Muscle of back (tissue), 13 donors: ENCODE measurements at places on chromosomes 1 and 21. TPM values are rescaled to one million over a fixed set of nuclear protein-coding genes. Genes with fewer than 3 reads are reported as not detected.

DNA sequence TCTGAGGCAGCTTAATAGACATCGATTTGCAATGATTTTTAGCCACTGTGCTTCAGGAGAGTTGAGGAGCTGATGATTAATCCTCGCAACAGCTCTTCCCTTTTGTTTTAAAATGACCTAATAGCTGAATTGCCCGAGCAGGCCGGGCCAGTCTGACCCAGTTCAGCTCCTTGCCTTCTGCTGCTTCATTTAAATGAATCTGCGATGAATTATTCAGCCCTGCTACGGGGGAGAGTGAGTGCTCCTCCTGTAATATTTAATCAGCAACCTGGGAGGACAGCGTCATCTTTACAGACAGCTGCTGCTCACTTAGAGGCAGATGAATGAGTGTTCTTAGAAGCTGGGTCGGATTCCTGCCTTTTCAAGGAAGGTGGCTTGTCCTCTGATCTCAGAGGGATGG, 325.1 kb downstream of the CAMTA1 start:
- DNase-seq = no peak

DNA sequence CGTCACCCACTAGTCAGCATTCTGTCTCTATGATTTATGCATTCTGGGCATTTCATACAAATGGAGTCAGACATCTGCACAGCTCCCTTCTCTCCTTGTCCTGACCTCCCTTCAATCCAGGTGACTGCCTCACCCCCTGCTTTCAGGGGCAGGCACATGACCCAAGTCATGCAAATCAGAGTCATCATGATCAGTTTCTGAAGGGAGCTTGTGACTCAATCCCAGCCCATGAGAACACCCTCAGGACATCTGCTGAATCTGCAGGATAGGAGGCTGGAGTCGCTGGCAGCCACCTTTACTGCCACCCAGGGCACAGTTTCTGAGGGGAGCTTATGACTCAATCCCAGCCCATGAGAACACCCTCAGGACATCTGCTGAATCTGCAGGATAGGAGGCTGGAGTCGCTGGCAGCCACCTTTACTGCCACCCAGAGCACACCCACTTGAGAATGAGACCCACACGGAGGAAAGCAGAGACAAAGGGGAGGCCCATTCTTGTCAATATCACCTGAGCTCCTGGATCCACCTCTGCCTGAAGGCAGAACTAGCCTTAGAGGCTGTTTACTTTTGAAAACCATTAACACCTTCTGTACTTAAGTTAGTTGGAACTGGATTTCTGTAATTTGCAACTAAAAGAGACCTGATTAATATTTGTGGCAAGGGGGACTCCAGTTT, 62.3 kb upstream of the SLC25A33 start:
- no peak for DNase-seq

Gene LCE1C
- polyA plus RNA-seq = not detected

GRCh38 chr1:93474321-93474720, 26.4 kb downstream of the FNBP1L start:
- DNase-seq = no peak

GRCh38 chr1:160064164-160064563, 5.8 kb downstream of the KCNJ10 start:
- no peak for DNase-seq

Gene IFNLR1
- polyA plus RNA-seq = 0.15 TPM

GRCh38 chr21:38888991-38889561, 83.3 kb downstream of the ETS2 start:
- DNase-seq = peak; percentile 71

Gene CLCNKA
- polyA plus RNA-seq = 0.27 TPM

DNA sequence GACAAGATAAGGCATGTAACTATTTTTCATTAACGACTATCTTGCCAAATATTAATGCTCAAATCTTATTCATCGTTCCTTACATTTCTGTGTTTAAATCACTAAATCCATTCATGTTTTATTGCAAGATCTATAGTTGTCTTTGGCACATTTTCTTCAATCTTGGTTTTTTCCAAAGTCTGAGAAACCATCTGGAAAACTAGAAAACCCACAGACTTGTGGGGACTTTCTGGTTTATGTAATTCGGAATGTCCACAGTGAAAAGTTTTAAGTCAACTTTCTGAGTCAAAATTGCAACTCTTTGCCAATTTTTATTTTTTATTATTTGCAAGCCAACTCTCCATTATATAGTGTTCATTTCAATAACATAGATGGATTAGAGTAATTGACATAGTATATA, 520.8 kb upstream of the ADAMTS5 start:
- DNase-seq = no peak

DNA sequence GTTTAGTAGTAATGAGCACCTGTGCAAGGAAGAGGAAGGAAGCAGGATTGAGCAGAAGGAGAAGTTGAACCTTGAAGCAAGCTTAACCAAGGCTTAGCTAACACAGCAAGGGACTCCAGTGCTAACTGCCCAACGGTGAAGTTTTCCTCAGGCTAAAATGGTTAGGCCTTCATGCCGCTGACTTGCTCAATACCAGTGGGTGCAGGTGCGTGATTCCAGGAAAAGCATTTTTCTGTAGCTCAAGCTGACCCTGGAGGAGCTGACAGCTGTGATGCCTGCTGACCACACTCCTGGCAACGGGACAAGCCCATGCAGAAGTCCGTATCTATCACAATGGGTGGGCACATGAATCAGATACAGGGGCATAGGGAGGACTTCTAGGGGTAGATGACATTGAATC, 76.5 kb upstream of the FGGY start:
- no peak for DNase-seq

DNA sequence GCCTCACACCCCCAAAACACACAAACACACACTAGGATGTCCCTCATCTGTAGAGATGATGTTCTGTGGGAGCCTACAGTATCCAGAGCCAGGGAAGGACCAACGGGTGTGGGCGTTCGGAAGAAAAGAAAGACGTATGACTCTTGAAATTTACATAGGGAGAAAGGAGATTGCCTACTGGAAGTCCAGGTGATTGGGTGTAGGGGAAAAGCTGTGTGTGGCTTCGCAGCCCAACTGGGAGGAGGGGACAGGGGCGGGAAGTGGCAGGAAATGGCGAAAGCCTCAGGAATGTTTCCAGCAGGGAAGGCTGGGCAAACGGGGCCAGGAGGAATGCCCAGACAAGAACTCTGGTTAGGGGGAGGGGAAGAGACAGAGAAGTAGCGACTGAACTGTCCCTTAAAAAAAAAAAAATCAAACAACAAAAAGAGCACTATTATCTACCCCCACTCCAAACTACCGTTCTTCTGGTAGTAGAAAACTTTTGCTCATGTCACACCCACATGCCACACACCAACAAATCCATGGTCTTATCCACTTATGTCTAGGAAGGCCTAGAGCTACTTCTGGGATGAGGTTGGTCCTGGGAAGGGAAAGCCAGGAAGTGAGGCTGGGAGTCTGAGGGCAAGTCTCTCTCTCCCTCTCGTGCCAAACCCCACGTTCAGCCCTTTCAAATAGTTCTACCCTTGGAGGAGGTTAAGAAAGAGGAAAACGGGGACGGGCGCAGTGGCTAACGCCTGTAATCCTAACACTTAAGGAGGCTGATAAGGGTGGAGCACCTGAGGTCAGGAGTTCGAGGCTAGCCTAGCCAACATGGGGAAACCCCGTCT, 1.8 kb upstream of the CKS1B start:
- peak; percentile 93 for DNase-seq

Gene GOLT1A
- not detected for polyA plus RNA-seq
